ENCODE measurements at places on chromosomes 6 and 20. TPM values are rescaled to one million over a fixed set of nuclear protein-coding genes. Genes with fewer than 3 reads are reported as not detected.

The LBP gene
- not detected for total RNA-seq

The RSPH4A gene
- 2.1 TPM for total RNA-seq

The SLC17A1 gene
- not detected for total RNA-seq

The VNN1 gene
- 0.10 TPM for total RNA-seq

The ESF1 gene
- total RNA-seq = 27.8 TPM

All from SJCRH30 (cell line).